GM04503 (cell line): ENCODE measurements at places on chromosomes 5 and 9.

DNA sequence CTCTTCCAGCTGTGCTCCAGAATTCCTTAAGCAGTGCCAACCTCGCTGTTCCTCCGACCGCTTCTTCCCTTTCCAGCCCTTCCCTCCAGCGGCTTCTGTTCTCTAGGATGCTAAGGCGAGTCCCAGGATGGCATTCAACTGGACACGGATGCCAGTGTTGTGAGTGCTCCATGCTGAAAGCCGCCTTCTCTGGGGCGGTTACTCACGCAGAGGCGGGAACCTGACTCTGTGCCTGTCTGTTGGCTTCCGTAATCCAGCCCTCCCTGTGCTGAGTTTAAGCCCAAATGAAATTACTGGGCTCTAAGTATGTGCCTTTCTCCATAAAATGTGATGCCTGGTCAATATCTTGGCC, 20.2 kb downstream of the COL5A1 start:
- no peak for DNase-seq

GRCh38 chr5:95940758-95941682, 20.6 kb downstream of the ELL2 start:
- no peak for DNase-seq

DNA sequence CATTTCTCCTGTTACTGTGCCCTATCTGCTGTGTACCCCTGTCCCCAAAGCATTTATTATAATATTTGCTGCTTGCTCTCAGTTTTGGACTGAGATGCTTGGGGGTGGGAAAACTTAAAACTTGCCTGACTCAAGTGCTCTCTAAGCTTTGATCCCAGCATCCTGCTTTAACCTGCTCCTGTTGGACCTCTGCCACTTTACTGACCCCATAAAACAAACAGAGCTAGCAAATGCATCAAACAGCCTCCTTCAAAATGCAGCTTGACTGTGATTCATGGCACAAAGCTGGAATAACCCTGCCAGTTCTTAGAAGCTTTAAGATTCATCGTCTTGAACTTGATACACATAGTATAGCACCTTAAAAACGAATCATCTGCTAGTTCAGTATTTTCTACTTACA, 212.5 kb downstream of the DEPDC1B start:
- no peak for DNase-seq

GRCh38 chr5:40906351-40906751, 2.9 kb upstream of the C7 start:
- DNase-seq = no peak

DNA sequence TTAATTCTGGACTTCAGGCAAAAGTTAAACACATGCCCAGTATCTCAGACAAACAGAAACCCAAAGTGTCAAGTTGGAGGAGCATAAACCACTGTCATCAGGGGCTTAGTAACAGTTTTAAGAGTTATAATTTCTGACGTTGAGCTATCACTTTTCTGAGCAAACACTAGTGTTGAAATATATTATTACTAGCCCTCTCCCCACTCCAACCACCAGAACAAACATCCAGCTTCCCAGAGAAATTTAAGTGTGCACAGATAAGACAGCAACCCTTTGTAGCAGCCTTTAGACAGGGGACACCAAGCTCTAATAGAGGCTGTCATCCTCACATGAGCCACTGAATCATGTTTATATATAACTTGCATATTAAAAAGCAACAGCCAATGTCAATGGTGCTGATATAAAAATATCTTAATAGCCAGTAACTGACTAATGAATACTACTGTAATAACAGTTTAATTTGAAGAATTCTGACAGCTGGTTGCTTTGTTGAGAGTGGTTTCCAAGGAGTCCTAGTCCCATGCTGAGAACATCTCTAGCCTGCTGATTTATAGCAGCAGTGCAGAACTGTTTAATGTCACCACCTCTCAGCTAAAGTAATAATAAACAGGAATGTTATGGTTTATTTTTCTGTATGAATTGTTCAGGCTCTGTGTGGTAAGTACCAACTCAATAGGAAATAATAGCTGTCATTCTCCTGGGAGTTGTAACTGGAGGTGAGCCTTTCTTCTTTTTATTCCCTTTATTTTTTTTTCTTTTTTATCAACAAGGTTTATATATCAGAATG, 528.7 kb upstream of the ZNF608 start:
- DNase-seq = no peak
